ENCODE measurements at places on chromosomes 2 and 18.

DNA sequence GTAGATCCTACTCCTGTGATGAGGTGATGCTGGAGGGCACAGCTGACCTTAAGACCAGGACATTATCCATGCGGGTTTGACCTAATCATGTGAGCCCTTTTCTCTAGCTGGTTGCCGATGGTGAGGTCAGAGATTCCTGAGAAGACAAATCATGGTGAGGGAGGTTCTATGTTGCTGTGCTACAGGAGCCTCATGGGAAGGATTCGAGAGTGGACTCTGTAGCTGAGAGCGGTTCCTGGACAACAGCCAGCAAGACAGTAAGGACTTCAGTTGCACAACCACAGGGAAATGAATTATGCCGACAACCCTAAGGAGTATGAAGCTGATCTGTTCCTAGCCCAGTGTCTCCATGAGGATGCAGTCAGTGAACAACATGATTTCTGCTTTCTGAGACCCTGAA is 80.4 kb downstream of the EPB41L3 start:
- DNase-seq, result no peak

GRCh38 chr2:152065945-152066344 is 32.9 kb downstream of the CACNB4 start:
- DNase-seq, result no peak

- no peak for DNase-seq
Observed at GRCh38 chr18:40120796-40121391, 1834.1 kb upstream of the PIK3C3 start.

GRCh38 chr2:1546023-1546591 is 132.8 kb downstream of the TPO start:
- peak; percentile 35 for DNase-seq

DNA sequence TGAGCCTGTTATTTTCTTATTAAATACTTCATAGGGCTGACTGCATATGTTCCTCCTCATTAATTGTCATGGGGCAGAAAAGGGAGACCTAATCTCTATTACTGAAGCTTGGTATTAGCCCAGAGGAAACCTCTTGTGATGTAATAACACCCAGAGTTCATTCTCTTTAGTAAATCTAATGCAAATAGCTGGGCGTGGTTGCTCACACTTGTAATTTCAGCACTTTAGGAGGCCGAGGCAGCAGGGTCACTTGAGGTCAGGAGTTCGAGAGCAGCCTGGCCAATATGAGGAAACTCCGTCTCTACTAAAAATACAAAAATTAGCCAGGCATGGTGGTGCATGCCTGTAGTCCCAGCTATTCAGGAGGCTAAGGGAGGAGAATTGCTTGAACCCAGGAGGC is 14.7 kb downstream of the DAW1 start:
- DNase-seq, result no peak

DNA sequence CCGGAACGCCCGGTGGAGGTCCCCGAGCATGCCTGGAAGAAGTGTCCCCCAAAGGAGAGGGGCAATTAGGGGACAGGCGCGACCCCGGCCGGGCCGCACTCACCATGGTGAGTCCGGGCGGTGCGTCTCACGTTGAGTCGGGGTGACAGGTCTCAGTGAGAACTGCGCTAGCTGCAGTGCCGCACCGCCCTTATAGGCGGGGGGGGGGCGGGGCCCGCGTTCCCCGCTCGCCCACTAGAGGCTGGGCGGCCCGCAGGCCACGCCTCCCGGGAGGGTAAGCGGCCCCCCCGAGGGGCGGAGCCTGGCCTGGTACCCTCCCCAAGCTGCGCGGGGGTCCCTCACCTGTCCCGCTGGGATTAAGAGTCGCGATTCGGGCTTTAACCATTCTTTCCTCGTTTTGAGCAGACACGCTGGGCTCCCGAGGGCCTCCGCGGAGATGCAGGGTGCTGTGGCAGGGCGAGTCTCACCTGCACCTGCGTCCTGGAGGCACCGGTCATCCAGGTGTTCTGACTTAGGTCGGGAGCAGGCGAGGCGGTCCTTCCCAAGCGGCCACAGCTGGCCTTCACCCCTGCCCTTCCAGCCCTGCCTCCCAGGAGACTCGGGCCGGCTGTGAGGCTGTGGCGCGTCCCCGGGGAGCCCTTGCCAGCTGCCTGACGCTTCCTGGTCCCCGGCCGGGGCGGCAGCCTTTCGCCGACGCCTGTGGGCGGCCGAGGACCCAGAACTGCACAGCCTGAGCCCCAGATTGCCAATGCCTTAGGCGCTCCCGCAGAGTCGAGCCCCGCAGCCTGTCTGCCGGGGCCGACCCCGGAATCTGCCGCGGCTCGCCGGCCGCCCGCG is at the start of gene TUBA4A:
TSS of gene TUBA4A (minus strand) at position 166 of the 837 bp plus-strand sequence. CDS start at position 106, 60 bp downstream.
- peak; percentile 35 for DNase-seq

- DNase-seq, result no peak
Observed at GRCh38 chr2:128469875-128470274, 151.2 kb upstream of the HS6ST1 start.

- no peak for DNase-seq
Observed at GRCh38 chr2:196181484-196181883, 10.1 kb upstream of the STK17B start.

GRCh38 chr2:219344751-219345430 is 12.3 kb upstream of the RESP18 start:
- peak; percentile 76 for DNase-seq

DNA sequence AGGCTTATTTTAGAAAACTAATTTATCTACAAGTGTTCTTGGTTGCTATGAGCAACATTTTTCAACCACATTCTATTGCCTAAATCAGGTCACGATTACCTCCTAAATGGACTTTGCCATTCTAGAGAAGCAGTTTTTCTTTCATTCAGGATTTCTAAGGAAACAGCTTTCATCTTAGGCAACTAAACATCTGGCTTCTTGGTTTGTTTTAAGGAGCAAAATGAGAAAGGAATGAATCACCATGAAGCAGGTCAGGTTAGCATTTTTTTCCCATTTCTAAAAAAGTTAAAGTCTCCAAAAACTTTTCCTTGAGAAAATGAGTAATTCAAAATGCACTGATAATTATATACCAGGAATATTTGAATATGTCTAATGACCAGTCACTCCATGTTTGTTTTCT is 114.8 kb downstream of the GAREM1 start:
- DNase-seq, result no peak

DNA sequence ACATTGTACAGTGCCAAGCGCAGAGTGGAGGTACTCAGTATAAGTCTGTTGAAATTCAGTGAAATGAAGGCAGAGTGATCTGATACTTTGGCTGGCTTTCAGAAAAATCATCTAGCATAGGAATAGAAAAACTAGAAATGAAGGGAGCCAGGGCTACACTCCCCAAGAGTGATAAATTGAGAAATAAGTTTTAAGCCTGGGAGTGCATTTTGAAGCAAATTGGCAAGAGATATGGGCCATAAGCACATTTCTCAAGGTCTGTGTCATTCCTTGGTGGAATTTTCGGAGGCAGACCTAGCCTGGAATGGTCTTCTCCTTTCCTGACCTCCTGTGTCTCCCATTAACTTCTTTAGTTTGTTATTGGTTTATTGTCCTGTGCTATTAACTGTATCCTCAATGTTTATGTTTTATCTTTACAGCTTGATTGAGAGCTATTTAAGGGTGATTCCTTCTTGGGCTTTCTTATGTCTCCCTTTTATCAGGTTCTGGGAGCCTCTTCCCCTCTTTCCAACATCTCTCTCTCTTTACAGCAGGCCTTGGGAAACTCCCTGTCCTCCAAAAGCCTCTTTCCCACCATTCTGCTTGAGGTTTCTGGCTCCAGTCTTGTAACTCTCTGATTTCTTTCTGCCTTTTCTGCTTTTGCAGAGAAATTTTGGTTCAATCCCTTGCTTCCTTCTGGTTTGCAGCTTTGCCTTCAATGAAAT is 649.5 kb downstream of the SLC4A3 start:
- no peak for DNase-seq

- DNase-seq, result no peak
Observed at GRCh38 chr2:23375448-23375847, 9.5 kb upstream of the KLHL29 start.

GRCh38 chr2:134648586-134648985 is 70.2 kb downstream of the TMEM163 start:
- no peak for DNase-seq

DNA sequence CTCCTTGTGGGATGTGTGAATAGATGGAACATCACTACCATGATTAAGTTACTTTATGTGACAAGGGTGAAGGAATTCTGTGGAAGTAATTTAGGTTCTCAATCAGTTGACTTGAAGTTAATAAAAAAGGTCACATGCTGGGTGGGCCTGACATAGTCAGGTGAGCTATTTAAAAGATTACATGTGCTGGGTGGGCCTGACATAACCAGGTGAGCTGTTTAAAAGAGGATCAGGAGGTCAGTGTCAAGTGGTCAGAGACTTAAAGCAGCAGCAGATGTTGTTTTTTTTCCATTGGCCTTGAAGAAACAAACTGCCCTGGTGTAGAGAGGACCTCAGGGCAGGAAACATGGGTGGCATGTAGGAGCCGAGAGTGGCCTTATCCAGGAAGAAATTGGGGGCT is 3.3 kb downstream of the IL1R2 start:
- no peak for DNase-seq

DNA sequence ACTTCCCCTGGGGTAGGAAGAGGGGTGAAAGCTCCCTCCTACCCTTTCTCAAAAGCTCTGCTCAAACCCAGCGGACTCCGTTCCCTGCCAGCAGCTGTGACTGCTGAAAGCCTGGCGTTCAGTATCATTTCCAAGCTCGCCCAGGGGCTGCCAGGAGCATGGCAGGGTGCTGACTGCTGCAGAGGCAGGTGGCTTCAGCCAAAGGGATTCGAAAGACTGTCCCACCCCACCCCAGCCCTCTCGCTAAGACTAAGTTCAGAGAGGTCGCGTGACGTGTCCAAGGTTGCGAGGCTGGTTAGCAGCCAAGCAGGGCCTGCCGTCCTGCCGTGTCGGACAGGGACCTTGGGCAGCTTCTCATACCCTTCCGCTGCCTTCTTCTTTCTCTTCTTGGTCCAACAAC is 72.3 kb upstream of the RAB12 start:
- DNase-seq, result no peak

DNA sequence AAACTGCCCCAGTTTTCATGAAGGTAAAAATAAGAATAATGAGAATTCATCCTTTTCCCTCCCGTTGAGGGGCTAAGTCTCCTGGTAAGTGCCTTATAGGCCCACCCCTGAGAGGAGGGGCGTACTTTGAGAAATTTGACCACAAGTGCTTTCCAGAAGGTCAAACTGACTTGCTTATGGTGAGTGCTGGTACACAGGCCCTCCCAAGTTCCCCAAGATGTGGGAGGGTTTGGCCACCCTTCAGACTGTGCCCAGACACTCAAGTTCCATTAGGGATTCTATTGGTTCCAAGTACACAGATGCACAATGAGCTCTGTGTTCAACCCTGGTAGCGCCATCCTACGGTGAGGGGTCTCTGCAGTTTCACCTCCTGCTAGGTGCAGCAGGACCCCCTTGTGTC is 205.1 kb downstream of the CTIF start:
- no peak for DNase-seq

- DNase-seq, result no peak
Observed at GRCh38 chr2:109392816-109393661, 220.7 kb downstream of the SEPTIN10 start.

- no peak for DNase-seq
Observed at GRCh38 chr2:98253461-98254070, 92.7 kb upstream of the CNGA3 start.

- no peak for DNase-seq
Observed at GRCh38 chr2:53583583-53583982, 184.0 kb upstream of the CHAC2 start.

DNA sequence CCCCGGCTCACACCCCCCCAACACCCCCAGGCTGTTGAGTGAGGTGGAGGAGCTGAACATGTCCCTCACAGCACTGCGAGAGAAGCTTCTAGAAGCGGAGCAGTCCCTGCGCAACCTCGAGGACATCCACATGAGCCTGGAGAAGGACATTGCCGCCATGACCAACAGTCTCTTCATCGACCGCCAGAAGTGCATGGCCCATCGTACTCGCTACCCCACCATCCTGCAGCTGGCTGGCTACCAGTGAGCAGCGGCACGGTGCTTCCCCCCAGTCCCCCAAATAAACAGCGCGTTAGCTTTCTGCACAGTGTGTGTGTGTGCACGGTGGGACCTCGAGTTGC is 5.3 kb downstream of the TEKT4 start:
- no peak for DNase-seq

DNA sequence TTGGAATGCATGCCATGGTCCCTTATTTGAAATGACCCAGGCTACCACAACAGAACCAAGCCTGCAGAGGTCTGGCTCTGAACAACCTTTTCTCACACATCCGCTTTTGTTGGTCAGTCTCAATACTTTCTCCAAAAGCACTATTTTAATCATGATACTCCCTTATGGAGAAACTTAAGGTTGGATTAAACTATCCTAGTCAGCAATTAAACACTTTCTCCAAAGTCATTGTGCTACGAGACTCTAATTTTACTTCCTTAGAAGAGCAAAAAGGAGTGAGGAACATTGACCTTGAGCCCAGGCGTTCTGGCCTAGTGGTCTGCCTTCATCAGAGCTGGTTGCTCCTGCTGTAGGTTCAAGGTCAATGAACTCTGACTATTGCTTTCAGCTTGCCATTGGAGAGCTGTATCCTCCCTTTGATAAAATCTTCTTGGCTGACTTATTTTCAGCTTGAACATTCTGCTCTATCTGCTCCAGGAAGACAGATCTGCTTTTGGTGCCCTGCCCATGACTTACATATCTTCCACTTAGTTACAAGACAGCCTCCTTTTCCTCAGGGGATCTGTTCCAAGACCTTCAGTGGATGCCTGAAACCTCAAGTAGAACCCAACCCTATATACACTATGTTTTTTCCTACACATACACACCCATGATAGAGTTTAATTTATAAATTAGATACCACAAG is 91.2 kb downstream of the NCKAP5 start:
- no peak for DNase-seq

GRCh38 chr2:176525086-176525485 is 255.8 kb downstream of the MTX2 start:
- no peak for DNase-seq

DNA sequence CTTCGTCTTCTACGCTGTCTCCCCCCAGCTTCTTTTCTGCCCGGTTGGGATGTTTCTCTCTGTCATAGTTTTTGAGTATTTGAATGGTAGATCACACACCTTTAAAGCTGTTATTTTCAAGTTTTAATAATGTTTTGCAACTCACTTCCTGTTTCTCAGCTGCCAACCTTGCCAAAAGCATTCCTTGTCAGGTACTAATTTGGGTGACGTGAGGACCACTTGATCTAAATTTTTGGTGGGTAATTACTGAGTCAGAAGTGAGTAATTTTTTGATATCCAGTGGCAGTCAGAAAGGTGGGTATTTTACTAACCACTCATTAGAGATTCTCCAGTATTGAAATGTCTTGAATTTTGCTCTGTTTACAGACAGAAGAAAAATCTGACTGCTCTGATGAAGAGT is 852.4 kb upstream of the FANCL start:
- no peak for DNase-seq

DNA sequence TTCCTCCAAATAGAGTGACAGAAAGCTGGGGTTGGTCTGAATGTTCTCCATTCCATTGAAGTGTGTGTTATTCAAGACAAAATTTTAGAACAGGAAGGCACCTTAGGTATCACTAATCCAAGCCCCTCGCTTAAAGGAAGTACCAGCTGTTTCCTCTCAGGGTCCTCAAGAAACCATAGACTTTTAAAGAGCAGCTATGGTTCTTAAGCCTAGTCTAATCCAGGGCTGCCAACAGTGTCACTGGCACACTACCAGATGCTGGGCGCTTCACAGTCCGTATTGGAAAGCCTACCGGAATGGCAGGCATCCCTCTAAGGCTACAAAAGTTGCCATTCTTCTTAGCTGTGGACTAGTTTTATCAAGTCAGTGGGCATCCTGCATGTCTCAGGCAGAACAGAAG is 1.9 kb downstream of the NEMP2 start:
- peak; percentile 7 for DNase-seq
